ENCODE measurements at places on chromosomes 7 and 10. TPM values are rescaled to one million over a fixed set of nuclear protein-coding genes. Genes with fewer than 3 reads are reported as not detected.

Gene TMEM176A
- 64.3 TPM for total RNA-seq

Gene STK31
- 0.10 TPM for total RNA-seq

DNA sequence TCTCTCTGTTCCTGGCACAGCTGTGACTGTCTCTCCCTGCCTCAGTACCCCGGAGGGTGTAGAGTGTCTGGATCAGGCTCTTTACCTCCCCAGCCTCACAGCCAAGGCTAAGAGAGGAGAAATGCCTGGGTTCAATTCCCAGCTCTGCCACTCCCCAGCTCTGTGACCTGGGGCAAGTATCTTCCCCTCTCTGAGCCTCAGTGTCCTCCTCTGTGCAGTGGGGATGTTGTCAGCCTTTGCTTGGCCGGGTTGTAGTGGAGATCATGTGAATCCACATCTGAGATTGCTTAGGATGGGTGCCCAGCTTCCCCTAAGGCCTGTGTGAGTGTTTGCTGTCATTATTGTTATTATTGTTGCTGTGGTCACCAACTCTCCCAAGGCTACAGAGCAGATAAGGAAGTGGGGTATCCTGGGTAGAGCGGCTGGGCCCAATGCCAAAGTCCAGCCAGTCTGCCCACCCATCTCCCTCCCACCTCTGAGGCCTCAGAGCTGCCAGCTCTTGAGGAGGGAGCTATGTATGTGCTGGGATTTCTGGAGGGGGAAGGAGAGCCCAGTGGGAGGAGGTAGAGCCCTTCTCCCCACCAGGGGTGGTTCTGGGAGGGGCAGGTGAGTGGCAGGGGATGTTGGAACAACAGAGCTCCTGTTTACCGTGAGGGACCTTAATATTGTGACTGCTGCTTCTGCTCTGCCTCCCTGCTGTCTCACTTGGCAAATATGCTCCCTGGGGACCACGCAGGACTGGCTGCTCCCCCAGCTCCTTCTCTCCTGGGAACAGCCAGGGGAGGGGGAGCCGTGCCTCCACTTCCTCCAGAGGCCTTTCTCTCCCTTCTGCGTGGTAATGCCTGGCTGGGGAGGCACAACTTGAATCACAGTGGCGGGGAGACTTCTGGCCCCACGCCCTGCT lies 170.5 kb downstream of the RPS24 start:
- DNase-seq: no peak

DNA sequence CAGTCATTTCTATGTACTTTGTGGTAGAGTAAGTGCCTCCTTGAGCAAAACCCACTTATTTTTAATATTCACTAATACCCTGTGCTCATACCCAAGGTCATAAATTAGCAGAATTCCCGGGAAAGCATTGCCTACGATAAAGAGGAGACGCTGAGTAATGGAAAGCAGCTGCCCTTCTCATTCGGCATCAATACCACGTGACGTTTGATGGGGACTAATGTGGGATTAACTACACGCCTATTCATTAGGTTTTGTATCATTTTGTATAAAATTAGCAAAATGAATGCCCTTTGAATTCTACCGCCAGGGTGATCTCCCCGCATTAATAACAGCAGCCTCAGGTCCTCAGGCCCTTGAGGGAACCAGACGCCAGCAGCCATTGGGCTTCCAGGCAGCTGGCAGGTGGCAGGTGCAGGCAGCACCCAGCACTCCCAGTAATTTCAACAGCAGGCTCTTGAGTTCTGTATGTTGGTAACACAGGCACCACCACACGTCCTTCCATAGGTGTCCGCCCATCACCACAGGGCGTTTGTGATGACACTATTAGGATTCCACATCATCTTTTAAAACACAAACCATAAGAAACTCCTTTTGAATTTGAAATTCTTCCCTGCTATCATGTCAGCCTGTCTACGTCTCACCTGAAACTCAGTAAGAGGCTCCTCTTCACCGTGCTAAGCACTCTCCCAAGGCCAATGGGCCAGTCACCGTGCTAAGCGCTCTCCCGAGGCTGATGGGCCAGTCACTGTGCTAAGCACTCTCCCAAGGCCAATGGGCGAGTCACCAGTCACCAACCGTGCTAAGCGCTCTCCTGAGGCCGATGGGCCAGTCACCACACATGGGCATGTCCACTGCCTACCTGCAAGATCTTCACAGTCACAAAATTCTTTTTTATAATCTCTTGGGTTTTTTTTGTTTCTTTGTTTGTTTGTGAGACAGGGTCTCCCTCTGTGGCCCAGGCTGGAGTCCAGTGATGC lies 509.4 kb downstream of the PTPRN2 start:
- DNase-seq: peak; percentile 62

Gene SFXN3
- 46.5 TPM for total RNA-seq

DNA sequence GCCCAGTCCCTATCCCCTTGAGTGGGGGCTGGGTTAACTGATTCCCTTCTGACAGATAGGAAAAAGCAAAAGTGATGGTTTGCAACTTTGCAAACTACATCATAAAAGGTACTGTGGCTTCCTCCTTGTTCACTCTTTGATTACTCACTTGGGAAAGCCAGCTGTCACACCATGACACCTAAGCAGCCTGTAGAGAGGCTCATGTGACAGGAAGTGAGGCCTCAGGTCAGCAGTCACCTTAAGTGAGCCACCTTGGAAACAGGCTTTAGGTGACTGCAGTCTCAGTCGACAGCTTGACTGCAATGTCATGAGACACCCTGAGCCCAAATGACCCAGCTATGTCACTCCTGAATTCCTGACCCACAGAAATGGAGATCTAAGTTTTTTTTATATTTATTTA lies 4.3 kb upstream of the CHCHD2 start:
- DNase-seq: no peak

DNA sequence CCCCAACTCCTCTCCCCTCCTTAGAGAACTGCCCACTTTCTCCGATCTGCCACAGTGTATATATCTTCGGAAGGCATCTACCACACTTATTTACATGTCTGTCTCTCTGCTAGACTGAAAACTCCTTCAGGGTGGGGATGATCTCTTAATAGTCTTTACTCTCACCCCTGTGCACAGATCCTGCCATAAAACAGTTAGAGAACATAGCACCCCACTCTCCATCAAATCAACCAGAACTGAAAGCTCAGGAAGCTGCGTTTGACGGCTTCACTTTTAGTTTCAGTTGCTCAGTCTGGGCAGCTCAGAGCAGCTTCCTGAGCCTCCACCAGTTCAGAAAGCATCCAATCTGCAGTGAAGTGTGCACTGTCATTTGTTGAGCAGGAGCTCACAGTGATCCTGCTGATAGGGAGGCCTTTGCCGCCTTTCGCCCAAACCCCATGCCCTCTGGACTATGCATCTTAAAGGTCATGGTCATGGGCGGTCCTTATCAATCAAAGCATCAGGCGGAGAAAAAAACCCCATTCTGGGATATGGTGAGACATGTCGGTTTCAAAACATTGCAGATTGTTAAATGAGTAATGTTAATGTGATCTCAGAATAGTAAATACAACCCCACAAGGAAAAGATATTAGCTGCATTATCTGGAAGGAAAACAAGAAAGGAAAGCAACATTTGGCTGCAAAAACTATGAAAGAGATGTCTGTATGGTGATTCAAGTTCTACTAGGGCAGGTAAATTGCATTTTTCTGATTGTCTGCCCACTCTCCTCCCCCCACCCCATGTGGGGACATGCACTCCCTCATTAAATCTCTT lies 167.1 kb upstream of the ADO start:
- no peak for DNase-seq

GRCh38 chr10:64010711-64011110 lies 489.5 kb downstream of the REEP3 start:
- no peak for DNase-seq

Gene SPDYE11
- total RNA-seq: not detected

DNA sequence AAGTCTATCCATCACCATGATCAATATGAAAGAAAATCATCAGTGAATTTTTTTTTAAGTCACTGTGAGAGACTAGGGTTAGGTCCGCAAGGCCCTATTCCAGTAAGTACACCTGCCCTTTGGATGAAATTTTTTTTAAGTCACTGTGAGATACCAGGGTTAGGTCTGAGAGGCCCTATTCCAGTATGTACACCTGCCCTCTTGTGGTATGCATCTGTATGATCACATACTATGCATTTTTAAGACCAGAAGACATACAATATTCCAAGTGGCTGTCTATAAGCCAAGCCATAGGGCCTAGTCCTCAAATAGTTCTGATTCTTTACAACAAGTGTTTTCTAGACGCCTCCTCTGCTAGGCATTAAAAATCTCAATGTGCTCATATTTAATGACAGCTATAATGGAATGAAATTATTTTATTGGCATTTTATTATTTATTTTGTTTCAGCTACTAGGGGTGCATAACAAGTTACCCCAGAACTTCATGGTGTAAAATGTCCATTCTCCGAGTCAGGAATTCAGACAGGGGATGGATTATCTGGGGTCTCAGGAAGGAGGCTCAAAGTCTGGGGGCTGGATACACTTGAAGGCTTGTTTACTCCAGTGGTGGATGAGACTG lies 53.1 kb downstream of the TEX36 start:
- no peak for DNase-seq

GRCh38 chr7:107103369-107103768 lies 58.9 kb downstream of the PRKAR2B start:
- DNase-seq: no peak

Gene NPFFR1
- total RNA-seq: not detected

Gene C10orf105
- total RNA-seq: 0.22 TPM

DNA sequence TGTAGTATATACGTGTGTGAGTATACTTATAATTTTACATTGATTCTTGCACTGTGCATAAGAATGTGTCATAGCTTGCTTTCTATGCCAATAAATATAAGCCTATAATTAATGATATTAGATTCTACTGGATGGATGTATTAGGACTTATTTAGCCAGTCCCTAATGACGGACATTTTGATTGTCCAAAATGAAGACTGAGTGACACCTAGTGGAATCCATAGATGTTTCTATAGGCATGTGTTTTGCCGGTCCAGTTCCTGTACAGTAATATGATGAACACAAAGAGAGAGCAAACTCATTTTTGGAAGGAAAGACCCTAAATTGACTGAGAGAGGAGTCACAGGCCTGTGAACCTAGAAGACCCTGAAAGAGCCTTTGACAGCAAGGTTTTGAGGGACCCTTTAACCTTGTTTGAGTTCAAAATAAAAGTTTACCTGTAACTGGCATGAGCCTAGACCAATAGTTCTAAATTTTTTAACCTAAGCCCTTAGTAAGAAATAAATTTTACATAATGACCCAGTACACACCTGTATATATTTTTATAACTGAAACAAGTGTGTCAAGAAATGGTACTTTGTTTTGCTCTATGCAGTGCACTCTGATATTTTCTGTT lies 42.4 kb upstream of the AGBL3 start:
- no peak for DNase-seq

DNA sequence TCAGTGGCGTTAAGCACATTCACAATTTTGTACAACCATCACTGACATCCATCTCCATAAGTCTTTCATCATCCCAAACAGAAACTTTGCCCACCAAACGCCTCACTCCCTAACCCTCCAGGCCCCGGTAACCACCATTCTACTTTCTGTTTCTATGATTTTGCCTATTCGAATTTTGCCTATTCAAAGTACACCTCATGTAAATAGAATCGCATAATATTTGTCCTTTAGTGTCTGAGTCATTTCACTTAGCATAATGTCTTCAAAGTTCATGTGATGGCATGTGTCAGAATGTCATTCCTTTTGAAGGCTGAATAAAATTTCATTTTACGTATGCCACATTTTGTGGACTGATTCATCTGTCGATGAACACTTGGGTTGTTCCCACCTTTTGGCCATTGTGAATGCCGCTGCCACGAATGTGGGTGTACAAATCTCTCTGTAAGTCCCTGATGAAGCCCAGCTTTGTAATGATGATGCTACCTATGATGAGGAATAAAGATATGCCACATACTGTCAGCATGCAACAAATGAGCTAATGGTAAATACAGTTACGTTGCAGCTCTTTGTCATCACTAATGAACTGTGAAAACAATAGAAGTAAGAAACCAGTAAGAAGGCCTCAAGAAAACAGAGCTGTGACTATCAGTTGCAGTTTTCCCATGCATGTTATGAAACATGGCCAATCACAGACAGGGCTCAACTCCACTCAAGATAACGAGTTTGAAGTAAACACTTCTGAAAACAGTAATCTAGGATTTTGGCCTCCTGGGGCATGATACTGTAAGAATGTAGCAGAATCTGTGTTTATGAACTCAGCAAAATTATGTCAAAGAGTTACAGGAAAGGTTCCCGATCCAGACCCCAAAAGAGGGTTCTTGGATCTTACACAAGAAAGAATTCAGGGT lies 120.0 kb downstream of the ADAM12 start:
- DNase-seq: no peak

Measured in mesenteric fat pad (tissue), 1 donor.